ENCODE measurements at places on chromosomes 7 and 10.

GRCh38 chr10:70512149-70512639, 33.6 kb downstream of the PALD1 start:
- no peak for DNase-seq

- DNase-seq: no peak
These were observed 80.2 kb downstream of the VWDE start for GRCh38 chr7:12323415-12323814.

DNA sequence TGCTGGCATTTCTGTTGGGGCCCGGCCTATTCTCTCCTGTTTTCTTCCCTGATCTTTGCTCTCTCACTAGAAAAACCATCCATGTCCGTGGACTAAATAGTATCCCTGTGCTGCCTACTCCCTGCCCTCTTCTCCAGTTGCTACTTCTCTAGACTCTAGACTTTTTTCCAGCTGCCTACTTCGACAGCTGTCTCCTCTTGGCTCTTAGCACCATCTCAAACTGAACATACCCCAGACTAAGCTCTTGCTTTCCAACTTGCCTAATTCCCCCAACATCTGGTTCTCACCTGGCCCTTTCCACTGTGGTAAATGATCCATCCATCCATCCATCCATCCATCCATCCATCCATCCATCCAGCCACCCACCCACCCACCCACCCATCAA, 19.5 kb downstream of the ADCYAP1R1 start:
- no peak for DNase-seq

GRCh38 chr7:110889335-110889734, 201.6 kb upstream of the LRRN3 start:
- no peak for DNase-seq

- DNase-seq: no peak
These were observed 89.4 kb downstream of the PARP12 start for GRCh38 chr7:139973101-139974050.

- DNase-seq: no peak
These were observed 118.1 kb downstream of the ANLN start for GRCh38 chr7:36507475-36508440.

- DNase-seq: no peak
These were observed 10.7 kb downstream of the SUV39H2 start for GRCh38 chr10:14889318-14889717.

- no peak for DNase-seq
These were observed 33.8 kb downstream of the MICALL2 start for GRCh38 chr7:1425292-1426136.

- no peak for DNase-seq
These were observed 990 bp downstream of the ZNF467 start for GRCh38 chr7:149772241-149772955.

DNA sequence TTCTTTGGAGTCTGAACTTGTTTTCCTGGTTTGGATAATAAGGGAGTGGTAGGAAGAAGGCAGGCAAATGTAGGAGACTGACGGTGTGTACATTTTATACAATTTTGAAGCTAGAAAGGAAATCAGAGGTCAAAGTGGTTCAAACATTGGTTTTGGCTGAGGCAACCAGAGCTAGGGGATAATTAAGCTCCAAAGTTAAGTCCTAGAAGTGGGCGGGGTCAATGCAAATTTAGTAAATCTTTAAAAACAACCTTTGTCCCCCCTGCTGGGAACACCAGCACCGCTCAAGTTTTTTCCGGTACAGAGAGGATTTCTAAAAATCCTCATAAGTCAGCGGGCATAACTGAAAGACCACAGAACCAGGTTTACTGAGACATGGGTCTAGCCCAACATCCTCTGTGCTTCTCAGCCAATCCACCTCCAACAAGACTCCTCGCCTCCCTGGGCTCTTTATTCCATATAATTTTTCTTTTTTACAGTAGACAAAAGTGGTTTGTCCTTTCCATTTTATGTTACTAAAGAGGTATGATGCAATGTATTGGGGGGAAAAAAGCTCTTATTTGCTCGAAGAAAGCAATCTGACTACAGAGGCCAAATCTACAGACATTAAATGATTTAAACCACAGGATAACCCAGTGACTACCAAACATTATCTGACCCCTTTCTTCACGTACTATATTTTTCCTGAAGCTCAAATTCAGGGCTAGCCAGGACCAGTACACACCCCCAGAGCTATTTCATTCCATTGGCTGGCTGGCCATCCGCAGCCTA, 1.6 kb downstream of the GLUD1 start:
- DNase-seq: no peak

GRCh38 chr10:123642293-123642692, 23.9 kb upstream of the GPR26 start:
- DNase-seq: no peak

DNA sequence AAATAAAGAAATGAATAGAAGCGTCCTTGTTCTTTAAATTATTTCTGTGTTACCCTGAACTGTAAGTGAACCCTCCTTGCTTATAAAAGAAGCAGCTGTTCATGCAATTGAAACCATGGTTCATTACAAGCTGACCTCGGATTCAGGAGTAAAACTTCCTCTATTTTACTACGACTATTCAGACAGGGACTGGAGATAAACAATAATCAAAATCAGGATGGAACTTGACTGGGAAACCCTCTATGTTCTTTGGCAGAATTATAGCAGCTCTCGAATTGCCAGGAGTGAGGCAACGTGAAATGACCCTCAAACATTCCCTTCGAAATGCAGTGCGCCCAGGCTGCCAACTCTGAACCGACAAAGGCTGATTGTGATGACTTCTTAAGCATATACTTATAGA, 172.1 kb downstream of the CYP26A1 start:
- no peak for DNase-seq

DNA sequence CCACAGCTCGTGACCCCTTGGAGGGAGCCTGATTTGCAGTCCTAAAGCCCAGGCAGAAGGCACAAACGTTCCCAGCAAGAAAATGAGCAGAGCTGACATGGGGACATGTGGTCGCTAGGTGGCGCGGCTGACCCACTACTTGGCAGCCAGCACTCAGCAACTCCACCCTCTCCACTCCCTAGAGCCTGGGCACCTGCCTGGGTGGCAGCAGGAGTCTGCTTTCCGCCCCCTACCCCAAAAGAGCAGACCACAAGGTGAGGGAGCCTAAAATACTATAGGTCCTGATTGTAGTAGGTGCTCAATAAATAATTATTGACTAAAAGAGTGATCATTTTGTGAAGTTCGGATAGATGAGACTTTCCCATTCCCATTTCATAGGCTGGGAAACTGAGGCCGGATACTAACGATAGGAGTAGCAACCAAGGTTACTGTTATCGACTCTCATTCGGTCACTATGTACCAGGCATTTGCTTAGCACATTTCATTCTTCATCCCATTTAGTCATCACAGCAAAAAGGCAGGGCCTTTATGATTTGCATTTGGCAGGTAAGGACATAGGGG, 57.4 kb downstream of the NEUROG3 start:
- peak; percentile 30 for DNase-seq

- no peak for DNase-seq
These were observed 24.4 kb upstream of the C10orf53 start for GRCh38 chr10:49655099-49655498.

- no peak for DNase-seq
These were observed 38.6 kb downstream of the MRC1 start for GRCh38 chr10:17847585-17848296.

- DNase-seq: no peak
These were observed 92.6 kb downstream of the OAT start for GRCh38 chr10:124325998-124326636.

DNA sequence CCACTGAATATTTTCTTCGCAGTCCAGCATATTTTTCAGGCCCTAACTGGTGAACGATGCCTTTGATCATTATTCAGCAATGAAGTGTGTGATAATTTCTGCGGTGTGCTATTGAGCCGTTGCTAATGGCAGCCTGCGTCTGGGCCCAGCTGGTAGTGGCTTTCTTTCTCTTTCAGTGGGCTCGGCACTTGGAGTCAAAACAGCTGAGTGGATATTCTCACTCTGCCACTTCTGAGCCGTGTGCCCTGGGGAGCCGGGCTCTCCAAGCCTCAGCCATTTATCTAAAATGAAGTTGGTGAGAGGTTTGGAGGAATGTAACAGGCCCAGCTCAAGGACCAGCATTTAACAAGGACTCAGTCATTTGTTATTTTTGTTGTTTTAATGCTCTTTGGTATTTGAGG, 87.5 kb upstream of the IFRD1 start:
- DNase-seq: no peak

DNA sequence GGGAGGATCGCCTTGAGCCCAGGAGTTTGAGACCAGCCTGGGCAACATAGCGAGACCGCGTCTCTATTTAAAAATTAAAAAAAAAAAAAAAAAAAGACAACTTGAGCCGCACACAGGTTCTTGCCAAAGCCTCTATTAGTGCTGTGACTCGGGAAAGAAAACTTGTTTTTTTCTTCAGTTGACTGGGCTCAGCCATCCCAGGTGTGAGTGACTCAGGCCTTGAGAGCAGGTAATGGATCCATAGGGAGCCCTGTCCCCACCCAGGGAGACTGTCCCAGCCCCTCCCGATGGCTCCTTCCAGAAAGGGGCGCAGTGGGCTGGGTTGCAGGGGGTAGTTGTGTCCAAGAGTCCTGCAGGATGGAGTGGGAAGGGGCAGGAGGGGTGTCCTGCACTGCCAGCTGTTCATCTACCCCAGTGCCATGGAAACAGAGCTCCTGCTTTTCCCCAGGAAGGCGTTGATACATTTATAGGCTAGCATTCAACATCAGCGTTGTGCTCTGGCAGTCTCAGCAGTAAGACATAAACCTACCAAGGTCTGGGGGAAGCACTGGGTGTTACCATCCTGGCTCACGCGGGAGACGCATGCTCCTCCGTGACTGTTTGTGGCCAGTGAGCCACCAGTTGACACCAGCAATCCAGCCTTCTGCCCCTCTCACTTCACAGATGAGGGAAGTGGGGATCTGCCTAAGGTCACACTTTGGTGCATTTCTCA, 126.6 kb downstream of the CUX1 start:
- no peak for DNase-seq

- no peak for DNase-seq
These were observed 39.0 kb upstream of the RASGEF1A start for GRCh38 chr10:43305876-43306275.

DNA sequence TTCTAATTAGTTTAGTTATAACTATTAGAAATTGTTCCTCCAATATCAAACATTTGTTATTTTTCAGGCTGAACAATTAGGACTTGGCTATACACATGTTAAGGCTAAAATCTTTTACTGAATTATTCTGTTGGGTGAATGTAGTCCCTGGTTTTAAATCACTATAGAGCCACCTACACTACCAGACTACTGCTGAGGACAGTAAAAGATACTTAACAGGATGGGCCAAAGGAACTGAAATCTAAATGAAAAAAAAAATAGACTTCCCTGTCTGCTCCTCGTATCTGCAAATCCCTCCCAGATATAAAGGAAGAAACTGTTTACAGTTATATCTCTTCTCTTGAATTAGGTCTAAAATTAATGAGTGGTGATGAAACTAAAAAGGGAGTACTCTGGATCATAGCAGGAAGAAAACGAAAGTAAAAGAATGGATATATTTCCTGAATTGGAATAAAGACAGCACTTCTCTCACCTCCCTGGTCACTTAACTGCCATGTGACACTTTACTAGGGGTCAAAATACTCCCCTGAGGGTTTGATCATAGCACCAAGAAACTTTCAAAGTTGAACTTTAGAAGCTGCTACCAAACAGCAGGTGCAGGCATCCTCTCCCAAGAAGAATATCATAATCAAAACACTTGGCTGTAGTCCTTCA, 12.7 kb downstream of the FBXW4 start:
- no peak for DNase-seq

DNA sequence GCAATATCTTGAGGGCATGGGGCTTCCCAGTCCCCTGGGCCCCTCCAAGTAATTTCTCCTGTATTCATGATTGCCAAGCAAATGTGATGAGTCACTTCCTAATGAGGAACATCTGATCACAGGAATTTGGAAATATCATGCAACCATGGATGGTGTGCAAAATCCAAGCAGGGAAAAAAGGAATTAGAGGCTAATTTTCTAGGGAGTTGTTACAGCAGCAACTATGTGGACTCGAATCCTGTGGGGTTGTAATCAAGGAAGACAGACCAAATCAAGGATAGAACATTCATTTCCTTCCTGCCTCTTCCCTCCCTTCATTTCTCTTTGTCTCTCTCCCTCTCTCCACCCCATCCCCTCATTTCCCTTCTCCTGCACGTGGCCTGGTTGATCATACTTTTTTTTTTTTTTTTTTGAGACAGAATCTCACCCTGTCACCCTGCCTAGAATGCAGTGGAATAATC, 23.9 kb upstream of the AGFG2 start:
- DNase-seq: no peak

GRCh38 chr7:66948480-66949109, 27.6 kb downstream of the TMEM248 start:
- DNase-seq: no peak

GRCh38 chr10:128268015-128268722, 141.9 kb upstream of the MKI67 start:
- DNase-seq: no peak

GRCh38 chr7:149489391-149490024, 8.1 kb downstream of the ZNF746 start:
- DNase-seq: no peak

DNA sequence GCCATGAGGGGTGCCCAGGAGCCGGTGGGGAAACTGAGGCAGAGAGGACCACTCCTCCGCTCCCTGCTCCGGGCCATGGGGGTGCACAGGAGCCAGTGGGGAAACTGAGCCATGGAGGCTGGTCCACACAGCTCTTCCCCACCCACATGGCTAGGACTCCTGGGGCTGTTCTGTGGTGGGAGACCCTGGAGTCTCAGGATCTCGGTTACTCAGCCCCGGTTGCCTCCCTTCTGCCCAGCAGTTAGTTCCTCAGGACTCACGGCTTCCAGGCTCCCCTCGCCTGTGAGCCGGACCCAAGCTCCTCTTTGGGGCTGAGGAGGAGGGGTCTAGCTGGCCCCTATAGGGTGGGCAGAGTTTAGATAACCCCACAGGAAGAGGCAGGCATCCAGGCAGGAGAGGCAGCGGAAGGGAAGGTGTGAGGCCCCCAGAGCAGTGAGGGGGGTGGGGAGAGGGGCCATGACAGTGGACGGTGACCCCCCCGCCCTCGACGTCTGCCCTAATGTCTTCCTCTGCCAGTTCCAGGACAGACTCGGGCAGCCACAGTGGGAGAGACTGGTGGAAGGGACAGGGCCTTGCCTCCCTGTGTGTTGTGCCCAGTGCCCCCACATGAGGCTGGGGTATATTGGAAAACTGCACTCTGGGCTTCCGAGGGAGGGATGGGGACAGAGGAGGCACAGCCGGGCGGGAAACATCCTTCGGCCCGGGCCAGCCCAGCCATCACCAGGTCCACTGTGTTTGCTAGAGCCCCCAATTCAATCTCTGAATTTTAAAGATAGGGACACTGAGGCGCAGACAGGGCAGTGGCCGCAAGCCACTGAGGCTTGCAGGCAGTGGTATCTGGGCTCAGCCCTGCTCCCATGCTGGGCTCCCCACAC, 4.3 kb downstream of the ELFN1 start:
- no peak for DNase-seq

GRCh38 chr7:14115701-14116100, 126.2 kb upstream of the ETV1 start:
- DNase-seq: no peak

Measured in activated gamma-delta T cell (primary cell).